ENCODE measurements at places on chromosomes 13 and 19.

DNA sequence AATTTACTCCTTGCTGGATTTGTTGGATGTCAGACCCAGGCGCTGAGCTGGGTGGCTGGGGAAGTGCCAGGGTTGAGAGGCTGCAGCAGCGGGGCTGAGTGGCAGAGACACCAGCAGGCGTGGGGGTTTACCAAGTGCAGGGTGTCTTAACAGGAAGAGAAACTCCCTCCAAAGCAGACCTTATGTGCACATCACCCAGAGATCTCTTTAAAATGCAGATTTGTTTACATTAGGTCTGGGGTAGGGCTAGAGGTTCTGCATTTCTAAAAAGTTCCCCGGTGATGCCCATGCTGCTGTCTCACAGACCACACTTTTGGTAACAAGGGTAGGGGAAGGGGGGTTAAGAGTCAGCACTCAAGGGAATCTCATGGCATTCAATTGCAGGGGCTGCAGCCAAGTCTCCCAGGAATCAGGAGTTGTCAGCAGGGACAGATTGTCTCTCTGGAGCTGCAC lies 80.7 kb upstream of the OLFM4 start:
- DNase-seq = no peak

- no peak for DNase-seq
These were observed 30.3 kb downstream of the LYL1 start for GRCh38 chr19:13072188-13072908.

DNA sequence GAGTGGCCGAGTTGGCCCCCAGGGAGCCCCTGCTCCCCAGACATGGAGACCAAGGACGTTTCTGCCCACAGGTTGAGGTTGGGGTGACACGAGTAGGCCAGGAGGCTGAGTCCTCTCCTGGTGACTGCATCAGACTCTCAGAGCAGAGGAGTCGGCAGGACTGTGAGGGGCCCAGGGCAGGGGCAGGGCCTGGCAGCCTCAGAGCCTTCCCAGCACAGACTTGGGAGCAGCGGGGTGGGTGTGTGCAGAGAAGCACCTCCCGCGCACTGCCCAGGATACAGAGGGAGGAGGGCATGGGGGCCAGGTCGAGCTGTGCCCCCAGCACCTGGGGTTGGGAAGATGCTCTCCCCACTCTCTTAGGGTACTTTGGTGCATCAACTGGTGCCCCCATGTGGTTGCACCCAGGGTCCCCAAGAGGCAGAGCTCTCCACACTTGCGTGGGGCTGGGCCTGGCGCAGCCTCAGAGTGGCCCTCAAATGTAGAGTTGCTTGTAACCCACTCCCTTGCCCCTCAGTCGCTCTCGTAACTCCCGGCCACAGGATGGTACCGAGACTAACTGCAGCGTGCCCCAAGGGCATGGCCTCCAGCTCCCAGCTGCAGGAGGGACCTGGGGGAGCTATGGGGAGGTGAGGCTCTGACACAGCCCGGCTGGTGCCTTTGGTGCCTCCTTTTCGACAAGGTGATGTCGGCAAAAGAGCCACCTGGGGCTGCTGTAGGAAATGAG lies 15.9 kb downstream of the TSSK6 start:
- DNase-seq = no peak

GRCh38 chr13:50951366-50951765 lies 41.8 kb downstream of the RNASEH2B start:
- DNase-seq = no peak

- no peak for DNase-seq
These were observed 448.9 kb downstream of the PCDH9 start for GRCh38 chr13:66781241-66781640.

DNA sequence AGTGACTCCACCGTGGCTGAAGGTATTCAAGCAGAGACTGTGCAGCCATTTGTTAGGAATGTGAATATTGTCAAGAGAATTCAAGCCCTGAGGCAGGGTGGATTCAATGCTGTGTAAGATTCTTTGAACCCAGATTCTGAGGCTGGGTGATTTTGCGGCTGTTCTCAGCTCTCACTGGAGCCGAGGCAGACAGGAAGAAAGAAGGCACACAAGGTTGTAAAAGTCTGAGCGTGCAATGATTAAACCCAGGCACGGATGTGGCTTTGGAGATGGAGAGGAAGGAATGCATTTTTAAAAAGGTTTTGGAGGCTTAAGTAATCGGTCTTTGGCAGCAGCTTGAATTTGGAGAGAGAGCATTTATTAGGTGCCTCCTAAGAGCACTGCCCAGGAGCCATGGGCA lies 187.9 kb downstream of the KATNAL1 start:
- no peak for DNase-seq
